CD4-positive, alpha-beta T cell treated with Interleukin-2 at 100 ng/mL for 4 hours (primary cell): ENCODE measurements at places on chromosomes 2 and 18.

DNA sequence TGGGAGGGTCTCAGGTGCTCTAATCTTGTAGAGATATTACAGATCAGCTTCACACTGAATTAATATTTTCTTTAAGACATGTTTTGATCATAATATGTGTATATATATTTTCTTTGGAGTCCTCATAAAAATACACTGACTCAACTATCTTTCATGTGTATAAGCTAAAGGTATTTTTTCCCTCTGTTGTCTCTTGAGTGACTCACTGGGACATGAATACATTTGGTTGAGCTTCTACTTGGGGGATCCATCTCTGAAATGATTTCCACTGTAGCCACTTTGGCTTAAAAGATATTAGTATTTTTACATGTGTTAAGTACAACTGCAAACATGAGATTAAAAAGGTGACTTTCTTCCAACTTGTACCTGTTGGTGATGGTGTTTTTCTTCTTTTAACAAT, 140.8 kb downstream of the TTN start:
- no peak for DNase-seq

GRCh38 chr18:44897411-44897810, 216.7 kb downstream of the SETBP1 start:
- DNase-seq, result no peak

DNA sequence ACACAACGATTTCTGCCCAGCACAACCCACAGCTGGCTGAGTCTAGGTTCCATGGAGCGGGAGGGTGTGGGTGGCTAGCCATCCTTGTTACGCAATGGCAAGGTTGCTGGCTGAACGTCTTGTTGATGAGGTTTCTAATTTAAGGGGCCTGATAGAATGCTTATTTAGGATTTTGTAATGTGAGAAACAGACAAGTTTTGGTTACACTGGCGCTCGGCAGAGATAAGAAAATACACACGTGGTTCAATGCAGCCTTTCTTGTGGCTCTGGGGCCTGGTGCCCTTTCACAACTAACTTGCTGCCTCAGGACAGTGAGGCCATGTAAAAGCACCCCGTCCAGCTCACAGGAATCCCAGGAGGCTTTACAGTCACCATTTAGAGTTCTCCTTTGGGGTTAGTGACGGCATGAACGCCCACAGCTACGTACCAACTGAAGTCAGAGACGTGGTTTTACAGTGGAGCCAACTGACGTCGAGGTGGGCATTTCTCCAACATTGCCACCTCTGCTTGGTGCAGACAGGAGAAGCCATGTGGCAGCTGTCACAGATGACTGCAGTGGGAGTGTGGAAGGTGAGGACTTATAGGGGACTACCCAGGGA, 29.7 kb upstream of the PIEZO2 start:
- no peak for DNase-seq

DNA sequence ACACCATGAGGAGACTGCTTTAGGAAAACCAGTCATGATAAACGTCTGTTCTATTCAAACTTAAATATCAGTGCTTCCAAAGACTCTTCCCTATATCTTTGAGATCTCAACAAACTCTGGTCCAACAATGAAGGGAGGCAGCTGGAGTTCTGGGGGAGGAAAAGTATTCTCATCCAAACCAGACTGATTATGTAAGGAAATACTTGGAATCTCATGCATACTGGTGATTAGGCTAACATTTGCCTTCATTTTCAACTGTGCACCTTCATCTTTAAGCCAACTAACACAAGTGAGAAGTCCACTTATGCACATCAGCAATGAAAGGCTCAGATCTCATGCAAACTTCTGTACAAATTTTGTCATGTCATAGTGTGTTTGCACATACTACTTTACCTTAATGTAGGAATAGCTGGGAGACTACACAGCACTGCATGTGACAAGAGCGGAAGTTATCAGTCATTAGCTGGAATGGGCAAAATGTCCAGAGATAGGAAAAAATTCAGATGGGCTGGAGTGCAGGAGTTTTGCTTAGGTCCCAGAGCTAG, 67.5 kb upstream of the STK17B start:
- DNase-seq, result no peak
